ENCODE measurements at places on chromosomes 6 and 20. TPM values are rescaled to one million over a fixed set of nuclear protein-coding genes. Genes with fewer than 3 reads are reported as not detected.

- DNase-seq = no peak
Measured at GRCh38 chr6:13159300-13159699, 169.0 kb downstream of the TBC1D7 start.

GRCh38 chr6:37106554-37106953 lies 63.4 kb upstream of the PIM1 start:
- no peak for DNase-seq

INSM1 gene
- not detected for total RNA-seq

- no peak for DNase-seq
Measured at GRCh38 chr6:110939429-110940200, 18.9 kb upstream of the GTF3C6 start.

SH3BGRL2 gene
- total RNA-seq = 0.50 TPM

HSPA12B gene
- total RNA-seq = not detected

KCNK5 gene
- 0.83 TPM for total RNA-seq
